Inflammatory macrophage treated with lipopolysaccharide for 1 hour (primary cell): ENCODE measurements at places on chromosomes 5 and 9.

DNA sequence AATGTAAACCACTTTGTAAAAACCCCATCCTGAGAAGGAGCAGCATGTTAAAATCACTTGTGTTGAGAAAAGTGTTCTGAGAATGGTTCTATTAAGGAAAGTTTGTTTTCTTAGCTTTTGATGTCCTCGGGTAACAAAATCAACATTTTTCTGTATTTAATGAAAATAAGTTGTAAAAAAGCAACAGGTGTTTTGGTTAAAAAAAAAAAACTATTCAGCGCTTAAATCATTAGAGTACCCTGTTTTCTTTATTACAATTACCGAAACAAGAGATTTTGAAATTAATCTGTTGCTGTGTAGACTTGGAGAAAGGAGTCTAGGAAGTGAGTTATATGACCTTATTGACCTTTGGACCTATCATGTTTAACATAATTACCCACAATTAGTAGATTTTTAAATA is 167.7 kb downstream of the XRCC4 start:
- no peak for DNase-seq

DNA sequence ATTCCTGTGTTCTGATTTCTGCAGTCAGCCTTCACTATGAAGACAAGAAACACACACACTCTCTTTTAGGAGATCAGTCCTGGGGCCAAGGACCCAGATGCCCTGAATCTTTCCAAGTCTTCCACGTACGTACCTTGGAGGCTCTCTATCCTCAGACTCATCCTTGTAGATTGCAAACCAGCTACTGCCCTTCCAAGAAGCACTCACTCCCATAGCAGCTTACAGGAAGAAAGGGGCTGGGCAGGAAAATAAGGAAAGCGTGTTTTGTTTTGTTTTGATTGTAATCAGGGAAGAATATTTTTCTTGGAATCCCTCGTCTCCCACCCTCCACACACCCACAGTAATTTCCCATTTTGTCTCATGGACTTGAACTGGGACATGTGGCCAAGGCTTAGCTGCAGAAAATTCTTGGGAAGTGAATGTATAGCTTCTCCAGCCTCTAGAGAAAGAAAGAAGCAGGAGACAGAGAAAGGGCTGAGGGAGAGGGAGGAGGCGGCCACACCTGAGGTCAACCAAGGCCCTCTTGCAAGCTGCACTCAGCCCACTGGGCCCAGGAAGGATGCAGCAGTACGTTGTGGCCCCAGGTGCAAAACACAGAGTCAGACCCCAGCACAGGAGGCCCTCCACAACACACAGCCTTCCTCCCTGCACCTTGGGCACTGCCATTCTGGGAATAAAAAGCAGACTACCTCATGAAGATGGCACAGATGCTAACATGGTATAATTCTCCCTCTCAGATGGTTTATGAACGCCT is 29.9 kb downstream of the IRX2 start:
- DNase-seq, result no peak

GRCh38 chr9:86452201-86452828 is 98.1 kb upstream of the TUT7 start:
- no peak for DNase-seq

GRCh38 chr5:9170026-9170425 is 375.8 kb downstream of the SEMA5A start:
- no peak for DNase-seq

DNA sequence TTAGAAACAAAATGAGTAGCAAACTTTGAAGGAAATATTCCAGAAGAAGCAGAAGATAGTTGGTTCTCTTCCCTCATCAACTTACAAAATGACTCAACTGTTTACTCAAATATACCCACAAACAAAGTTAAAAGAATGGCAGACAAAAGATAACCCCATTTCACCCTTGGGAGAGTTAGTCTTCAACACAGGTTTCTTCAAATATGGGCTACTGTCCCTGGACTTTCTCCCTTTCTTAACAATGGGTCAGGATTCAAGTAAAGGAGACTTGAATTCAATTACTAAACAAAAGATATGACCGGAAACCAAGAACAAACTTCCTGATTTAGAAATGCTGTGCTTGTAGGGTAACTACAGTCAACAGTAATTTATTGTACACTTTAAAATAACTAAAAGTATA is 14.2 kb downstream of the RFX3 start:
- peak; percentile 34 for DNase-seq

DNA sequence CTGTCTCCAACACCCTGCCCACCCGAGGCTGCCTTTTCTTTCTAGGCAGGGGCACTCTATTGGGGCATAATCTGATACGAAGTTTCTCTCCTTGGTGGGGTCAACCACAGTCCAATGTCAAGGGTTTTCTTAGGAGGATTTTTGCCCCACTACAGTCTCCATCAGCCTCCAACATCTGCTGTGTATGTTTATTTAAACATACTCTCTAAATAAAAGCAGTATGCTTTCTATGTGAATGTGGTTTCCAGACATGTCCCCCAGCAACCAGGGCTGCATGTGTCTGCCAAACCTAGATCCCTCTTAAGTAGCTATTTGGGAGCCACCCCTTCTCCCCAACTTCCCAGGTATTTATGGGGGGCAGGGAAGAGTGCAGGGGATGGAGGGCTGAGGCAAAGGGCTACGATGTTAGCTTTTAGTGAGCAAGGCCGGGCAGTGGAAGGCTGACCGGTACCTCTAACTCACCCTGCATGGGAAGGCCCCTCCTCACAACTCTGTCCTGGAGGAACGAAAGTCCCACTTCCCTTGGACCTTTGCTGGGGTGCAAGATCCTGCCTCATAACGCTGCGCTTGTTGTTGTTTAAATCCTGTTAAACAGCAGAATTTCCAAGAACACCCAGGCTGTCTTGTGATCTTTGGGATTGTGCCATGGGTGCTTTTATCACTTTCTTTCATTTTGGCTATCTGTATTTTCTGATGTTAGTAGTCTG is 75.4 kb downstream of the NREP start:
- DNase-seq, result no peak
